ENCODE measurements at places on chromosomes 11 and 22. TPM values are rescaled to one million over a fixed set of nuclear protein-coding genes. Genes with fewer than 3 reads are reported as not detected.

- DNase-seq: no peak
Observed at GRCh38 chr22:33658775-33659174, 261.5 kb downstream of the LARGE1 start.

- no peak for DNase-seq
Observed at GRCh38 chr11:26399336-26399735, 67.4 kb downstream of the ANO3 start.

GRCh38 chr11:77672264-77672663 lies 34.7 kb upstream of the CLNS1A start:
- peak; percentile 71 for DNase-seq

GRCh38 chr11:1832920-1833295 lies 1.9 kb upstream of the SYT8 start:
- DNase-seq: no peak

DNA sequence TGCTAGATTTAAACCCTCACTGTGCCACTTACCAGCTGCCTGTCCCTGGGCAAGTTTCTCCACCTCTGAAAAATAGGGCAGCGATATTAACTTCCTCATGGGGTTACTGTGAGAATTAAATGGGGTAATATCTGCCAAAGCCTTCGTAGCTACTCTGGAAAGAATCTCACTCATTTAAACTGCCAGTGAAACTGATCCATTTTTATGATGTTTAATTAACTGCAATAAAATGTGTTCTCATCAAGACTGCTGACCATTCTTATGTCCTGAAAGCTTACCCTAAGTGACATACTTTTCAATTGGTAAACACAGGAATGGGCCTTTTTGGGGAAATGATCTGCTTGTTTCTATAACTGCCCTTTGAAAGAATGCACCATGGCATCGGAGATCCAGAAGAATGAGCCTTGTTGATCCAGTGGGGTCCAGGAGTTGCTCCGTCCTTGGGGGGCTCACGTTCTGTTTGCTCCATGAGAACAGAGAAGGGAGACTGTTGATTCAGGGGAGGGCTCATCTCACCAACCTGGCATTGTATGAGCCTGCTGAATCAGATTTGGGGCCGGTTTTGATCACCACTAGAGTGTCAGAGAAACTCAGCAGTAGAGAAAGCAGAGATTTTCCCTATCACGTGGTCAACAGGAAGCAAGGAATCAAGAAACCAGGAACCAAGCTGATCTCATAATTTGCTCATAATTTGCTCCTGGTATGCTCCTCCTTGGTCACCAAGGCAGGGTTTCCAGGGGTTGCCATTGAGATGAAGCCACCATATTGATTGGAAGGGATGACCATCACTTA lies 7.0 kb upstream of the CCDC86 start:
- no peak for DNase-seq

- no peak for DNase-seq
Observed at GRCh38 chr11:118521892-118522311, 5.4 kb upstream of the TTC36 start.

OR52E1 gene
- total RNA-seq: not detected

DNA sequence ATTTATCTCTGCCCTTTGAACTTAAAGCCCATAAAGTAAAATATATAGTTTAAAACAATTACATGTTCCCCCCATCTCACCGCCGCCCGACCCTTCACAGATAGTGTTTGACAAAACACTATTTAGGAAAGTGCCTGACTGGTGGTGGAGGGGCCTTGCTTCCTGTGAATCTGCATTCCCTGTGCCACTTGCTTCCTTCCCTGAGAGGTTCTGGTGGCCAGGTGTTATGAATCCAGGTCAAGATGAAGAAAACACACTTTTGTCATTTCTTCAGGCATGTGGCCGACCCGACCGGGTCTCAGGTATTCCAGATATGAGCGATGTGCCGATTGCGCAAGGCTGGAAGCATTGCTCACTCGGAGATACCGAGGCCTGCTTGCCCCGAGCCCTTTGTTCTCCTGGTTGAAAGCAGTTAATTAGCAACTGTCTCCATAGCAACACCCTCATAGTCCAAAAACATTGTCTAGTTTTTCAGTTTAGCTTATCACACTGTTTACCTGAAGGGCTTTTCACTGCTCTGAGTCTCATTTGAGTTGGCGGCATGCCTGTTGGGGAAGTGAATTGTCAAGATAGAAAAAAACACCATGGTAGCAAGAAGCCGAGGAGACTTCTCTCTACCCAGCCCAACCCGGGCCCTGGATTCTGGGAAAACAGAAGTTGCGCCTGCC lies 128.3 kb downstream of the TEAD1 start:
- peak; percentile 88 for DNase-seq

DNA sequence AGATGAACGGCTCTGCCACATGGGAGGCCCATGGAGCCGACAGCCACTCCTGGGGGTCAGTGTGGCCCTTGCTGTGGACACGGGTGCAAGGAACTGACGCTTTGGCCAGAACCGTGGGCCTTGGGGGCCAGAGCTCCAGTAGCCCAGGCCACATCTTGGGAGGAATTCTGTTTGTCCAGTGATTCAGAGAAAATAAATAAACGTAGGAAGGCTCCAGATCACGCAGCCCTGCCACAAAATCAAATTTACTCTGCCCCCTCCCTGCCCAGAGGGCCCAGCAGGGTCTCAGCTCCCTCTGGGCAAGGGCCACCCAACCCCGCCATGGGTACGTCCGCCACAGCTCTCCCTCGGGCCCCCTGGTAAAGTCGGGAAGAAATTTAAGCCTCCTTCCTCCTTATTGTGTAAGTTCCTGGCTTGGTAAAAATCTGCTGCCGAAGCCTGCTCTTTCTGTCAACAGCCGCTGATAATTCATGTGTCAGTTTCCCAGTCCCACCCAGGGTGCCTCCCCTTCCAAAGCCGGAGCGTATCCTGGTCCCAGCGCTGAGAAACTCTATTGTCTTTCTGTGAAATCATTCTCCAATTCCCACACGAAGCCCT lies 6.9 kb upstream of the MUC5AC start:
- DNase-seq: no peak

PHLDA2 gene
- 71.3 TPM for total RNA-seq

GRCh38 chr11:124167826-124168231 lies 15.3 kb upstream of the OR10D3 start:
- no peak for DNase-seq

DNA sequence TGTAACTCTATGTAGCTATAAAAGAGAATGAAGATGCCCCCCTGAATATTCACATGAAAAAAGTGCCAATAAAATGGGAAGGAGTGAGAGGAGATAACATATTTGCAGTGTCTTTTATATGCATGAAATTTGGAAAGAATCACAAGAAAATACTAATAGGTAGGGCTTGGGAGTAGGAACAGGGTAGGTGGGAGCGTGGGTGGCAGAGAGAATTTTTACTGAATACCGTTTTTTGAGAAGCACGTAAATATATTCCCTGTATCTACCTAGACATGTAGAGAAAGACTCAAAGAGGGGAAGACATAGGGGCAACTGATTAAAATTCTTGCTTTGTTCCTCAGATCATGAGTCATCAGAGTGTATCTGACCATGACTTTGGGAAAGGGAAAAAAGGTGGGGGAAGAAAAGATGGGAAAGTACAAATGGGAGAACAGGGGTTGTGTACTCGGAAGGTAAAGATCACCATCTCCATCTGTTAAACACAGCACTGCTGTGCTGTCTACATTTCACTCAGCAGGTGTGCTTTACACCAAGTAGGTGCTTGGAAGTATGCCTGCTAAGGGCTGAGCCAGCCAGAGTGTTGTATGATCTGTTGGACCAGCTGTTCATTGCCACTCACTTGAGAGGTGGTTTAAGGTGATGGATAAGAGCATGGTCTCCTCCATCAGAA lies 16.0 kb downstream of the PRR5L start:
- peak; percentile 56 for DNase-seq

DNA sequence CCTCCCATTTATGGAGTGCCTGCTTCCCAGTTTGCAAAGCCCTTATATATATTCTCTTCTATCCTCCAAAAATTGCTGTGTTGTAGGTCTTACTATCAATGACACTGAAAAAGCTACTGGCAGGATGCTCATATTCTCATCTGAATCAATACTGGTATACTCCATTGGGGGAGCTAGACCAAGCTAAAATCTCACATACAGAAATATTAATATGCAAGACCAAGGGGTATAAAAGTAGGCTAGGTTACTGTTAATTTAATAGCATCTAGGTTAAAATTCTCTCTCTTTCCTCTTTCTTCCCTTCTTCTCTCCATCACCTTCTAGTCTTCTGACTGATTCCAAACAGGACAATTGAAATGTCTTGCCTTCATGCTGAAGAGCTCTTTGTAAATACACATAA lies 17.1 kb upstream of the BDNF start:
- peak; percentile 43 for DNase-seq

CLP1 gene
- total RNA-seq: 42.9 TPM

DNA sequence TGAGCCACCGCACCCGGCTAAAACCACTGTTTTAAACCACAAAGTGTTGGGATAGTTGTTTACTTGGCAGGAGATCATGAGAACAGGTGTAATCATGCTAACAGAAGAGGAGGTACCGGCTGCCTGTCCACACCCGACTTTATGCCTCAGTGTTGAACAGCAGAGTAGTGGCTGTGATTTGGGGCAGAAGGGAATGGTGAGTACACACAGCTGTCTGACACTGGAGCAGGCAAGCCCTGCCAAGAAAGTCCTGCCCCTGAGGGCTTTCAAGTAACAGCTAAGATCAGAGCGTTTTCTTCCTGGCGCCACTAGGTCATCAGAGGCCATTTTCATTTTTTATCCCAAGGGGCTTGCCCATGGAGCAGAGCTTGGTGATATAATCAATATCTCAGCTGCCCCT lies 8.1 kb downstream of the CDKN1C start:
- no peak for DNase-seq

DNA sequence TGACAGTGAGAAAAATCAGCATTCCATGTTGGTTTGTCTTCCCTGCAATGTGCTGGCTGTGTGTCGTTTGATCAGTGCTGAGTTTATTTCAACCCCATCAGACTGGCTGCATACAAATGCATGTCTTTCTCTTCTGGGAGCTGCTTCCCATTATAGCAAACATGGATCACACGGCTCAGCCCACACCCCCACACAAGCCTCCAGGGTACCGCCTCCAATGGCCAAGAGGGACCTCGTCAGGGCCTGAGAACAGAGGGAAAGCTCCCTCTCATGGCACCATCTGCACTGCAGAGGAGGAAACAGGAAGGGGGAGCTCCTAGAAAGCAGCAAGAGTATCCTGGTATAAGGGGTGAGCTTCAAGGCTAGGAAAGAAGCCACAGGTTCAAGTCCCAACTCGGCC lies 214.2 kb downstream of the LARGE1 start:
- DNase-seq: no peak

- peak; percentile 62 for DNase-seq
Observed at GRCh38 chr22:24289114-24289513, 18.5 kb downstream of the SPECC1L start.

MYO7A gene
- 0.51 TPM for total RNA-seq

GRCh38 chr11:12845739-12846358 lies 163.3 kb upstream of the RASSF10 start:
- DNase-seq: peak; percentile 42

- no peak for DNase-seq
Observed at GRCh38 chr11:35955636-35956035, 11.8 kb downstream of the LDLRAD3 start.

GRCh38 chr11:69484427-69485259 lies 3.2 kb downstream of the LINC01488 start:
- no peak for DNase-seq

DNA sequence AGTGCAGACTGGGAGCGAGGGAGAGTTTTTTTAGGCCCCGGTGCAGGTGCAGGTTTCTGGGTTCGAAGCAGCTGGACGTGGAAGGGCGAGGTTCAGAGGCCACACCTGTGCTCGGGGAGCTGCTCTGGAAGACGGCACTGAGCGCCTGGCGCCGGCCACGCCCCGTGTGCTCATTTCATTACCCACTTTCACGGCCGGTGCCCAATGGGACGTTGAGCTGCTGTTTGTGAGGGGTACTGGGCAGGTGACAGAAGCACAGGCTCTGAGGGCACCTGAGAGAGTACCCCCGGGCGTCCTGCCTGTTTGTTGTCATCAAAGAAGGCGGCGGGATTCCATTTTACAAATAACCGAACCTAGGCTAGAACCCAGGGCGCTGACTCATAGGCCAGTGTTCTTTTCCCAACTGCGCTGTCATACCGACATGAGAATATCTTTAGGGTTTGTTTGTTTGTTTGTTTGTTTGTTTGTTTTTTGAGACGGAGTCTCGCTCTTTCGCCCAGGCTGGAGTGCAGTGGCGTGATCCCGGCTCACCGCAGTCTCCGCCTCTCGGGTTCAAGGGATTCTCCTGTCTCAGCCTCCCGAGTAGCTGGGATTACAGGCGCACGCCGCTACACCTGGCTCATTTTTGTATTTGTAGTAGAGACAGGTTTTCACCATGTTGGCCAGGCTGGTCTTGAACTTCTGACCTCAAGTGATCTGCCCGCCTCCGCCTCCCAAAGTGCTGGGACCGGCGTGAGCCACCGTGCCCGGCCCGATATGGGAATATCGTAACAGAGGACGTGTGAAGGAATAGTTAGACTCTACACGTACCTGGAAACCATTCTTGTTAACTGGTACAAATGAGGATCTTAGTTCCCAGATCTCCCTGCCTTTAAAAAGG lies 16.6 kb upstream of the SPTBN2 start:
- no peak for DNase-seq

- DNase-seq: no peak
Observed at GRCh38 chr22:25542720-25543402, 21.6 kb upstream of the GRK3 start.

RIMBP3B gene
- 0.30 TPM for total RNA-seq

TUBA8 gene
- total RNA-seq: 0.17 TPM

FREY1 gene
- 0.97 TPM for total RNA-seq

DNA sequence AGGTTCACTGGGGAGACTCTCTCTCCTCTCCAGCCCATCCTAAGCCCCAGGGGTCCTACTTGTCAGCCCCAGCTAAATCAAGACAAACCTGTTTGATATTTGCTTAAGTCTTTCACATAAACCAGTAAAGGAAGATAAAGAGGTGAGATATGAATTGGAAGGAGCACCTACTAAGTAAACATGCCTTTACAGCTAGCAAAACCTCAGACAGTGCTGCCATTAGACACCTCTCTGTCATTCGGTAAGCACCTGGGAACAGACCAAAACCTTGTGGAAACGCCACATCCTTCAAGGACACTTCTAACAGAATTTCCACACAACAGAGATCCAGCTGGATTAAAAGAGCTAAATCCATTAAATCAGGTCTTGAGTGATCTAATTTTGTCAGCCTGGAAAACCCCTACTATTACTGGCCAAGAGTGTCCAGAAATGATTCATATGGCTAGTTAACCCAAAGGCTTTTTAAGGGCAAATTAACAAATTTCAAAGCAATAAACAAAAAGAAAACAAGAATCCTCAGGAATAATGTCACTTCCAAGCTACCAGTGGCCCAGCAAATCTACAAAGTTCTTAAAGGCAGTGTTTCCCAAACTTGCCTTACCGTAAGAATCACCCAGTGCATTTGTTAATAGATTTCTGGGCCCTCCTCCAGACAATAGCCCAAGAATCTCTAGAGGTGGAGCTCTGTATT lies 2.4 kb downstream of the VPS37C start:
- DNase-seq: no peak

DNA sequence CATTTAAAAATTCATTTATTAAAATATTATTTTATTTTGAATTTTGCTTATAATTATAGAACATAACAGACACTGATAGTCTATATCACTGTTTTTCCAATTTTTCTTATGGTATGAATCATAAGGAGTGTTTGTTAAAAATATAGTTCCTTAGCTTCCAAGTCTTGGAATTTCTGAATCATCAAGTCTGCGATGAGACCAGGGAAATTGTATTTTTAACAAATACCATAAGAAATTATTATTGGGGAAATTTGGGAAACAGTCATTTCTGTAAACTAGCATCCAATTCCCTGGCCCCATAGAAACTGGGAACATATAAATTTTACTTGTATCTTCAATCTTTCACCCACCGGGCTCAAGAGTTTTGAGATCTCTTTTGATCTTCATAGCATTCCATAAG lies 38.0 kb upstream of the PICALM start:
- DNase-seq: no peak

FXYD2 gene
- not detected for total RNA-seq

- no peak for DNase-seq
Observed at GRCh38 chr22:44442186-44442815, 55.7 kb downstream of the RTL6 start.
